Brain pericyte (primary cell): ENCODE measurements at places on chromosomes 1 and 21.
A peak's percentile ranks its signal among the peaks of the same experiment; 100 is the strongest.

- DNase-seq: no peak
Measured at GRCh38 chr1:46686255-46686654, 14.6 kb downstream of the TEX38 start.

GRCh38 chr1:240312872-240313271 lies 221.2 kb downstream of the FMN2 start:
- no peak for DNase-seq

- DNase-seq: no peak
Measured at GRCh38 chr1:23567996-23568607, 8.8 kb upstream of the ID3 start.

GRCh38 chr1:241048622-241049021 lies 308.4 kb downstream of the RGS7 start:
- DNase-seq: no peak

DNA sequence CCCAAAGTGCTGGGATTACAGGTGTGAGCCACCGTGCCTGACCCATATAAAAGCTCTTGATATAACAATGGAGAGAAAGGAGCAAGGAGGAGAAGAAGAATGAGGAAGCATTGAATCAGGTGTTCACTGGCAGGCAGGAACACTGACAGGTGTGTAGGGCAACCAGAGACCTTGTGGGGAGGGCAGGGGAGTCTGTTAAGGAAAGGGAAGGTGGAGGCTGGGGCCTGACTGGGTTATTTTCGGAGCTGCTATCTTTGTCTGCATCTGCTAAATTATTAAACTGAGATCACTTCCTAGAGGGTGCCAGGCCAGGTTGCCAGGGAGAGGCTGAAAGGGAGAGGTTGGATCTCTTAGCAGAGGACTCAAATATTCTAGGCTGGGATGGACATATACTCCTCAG lies 6.8 kb upstream of the TRNP1 start:
- DNase-seq: no peak

DNA sequence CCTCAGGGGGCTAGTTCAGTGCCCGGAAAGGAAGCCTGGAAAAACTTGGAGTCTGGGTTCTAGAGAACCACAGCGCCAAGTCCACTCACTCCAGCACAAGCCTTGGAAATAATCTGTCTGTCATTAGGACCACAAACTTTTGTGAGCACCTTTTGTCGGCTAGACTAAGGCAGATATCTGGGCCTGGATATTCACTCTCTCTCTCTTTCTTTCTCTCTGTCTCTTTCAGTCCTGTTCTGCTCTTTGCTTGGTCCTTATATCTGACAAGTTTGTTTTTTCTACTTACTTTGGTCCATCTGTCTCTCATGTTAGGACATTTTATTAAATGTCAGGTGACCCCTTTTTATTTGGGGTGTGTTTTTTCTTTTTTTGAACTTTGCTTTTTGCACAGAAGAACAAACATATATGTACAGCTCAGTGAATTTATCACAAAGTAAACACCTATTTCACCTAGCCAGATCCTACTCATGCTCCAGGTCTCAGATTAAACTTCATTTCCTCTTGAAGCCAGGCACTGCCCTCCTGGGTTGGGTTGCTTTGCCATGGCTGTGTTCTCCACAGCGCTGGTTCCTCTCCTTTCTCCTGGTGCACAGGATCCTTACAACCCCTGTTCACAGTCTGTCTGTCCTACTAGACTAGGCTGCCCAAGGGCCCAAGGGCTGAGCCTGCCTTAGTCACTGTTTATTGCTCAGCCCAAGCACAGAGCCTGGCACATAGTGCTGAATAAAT lies 40.8 kb downstream of the TCEANC2 start:
- DNase-seq: no peak

GRCh38 chr1:173049322-173049633 lies 1.5 kb downstream of the TNFSF18 start:
- no peak for DNase-seq

DNA sequence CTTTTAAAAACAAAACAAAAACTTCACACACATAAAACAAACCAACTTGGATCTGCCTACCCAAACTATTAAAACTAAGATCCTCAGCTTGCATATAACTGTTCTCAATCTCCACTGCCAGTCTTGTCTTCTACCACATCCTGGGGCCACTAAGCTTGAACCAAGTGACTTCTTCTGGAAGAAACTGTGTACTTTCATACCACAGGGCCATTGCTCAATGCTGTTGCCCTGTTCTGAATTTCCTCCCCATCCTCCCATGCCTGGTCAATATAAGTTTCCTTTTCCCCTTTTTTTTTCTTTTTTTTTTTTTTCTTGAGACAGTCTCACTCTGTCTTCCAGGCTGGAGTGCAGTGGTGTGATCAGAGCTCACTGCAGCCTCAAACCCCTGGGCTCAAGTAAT lies 109.9 kb downstream of the KIAA0319L start:
- no peak for DNase-seq

- no peak for DNase-seq
Measured at GRCh38 chr1:26838474-26839338, 12.2 kb downstream of the ZDHHC18 start.

DNA sequence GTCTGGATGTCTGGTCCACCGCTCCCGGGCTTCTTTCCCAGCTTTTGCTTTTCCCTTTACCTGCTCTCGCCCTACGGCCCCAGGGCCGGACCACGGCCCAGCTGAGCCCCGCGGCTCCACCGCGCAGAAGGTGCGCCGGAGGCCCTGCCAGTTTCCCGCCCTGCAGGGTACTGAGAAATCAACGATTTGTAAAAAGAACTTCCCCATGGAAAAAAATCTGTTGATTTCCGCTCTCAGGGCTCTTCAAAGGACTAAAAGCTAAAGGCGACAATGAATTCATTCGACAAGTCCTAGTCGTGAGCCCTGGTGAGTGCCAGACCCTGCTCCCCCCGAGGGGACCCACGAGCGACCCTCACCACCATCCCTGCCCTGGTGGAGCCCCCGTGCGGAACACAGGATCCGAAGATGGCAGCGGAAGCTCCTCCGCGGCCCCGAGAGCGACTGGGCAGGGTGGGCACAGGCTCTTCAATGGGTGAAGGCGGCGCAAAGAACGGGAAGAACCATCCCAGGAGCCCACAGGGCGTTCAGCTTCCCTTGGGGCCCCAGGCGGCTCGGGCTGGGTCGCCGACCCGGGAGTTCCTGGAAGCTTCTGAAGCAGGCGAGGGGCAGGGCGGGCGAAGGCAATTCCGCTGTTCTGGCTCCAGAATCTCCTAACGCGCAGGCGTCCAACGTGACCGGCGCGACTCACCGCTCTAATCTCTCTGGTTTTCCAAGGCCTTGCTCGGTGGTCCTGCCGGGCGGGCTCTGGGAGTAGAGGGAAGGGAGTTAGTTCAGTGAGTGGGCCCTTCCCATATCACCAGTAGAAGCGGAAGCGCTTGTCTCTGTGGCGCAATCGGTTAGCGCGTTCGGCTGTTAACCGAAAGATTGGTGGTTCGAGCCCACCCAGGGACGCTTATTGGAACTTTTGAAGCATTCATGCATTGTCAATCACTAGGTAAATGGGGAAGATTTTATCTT lies 6.6 kb upstream of the RNU1-2 start:
- DNase-seq: no peak

DNA sequence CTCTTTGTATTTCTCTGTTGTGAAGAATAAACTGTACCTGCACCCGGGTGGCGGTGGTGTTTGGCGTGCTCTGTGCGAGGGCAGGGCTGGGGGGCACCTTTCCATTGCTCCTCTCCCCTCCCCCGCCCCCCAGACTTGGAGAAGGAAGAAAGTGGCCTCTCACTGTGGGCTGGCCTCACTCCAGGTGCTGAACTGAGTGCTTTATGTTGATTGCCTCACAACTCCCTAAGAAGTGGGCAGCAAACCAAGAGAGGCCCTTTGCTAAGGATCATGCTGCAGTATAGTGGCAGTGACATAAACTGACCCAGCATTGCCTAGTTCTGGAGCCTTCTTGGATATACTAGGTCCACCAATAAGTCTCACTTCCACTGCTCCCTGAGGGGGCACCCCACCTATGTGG lies 20.2 kb downstream of the A3GALT2 start:
- no peak for DNase-seq

DNA sequence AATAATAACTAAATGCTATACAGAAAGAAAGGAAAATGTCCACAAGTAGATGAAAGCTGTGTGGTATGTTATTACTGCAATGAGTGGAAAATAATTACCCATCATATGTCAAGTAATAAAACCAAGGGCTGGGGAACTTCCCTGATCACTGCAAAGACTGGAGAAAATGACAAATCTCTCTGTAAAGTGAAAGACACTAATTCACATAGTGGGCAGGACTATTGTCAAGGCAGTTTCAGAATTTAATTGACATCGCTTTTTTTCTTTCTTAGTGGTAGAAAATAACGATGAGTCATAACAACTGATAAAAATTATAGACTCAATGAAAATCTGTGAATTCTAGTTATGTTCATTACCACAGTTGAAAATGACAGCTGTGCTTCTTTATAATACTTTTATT lies 153.7 kb upstream of the ST6GALNAC5 start:
- no peak for DNase-seq

DNA sequence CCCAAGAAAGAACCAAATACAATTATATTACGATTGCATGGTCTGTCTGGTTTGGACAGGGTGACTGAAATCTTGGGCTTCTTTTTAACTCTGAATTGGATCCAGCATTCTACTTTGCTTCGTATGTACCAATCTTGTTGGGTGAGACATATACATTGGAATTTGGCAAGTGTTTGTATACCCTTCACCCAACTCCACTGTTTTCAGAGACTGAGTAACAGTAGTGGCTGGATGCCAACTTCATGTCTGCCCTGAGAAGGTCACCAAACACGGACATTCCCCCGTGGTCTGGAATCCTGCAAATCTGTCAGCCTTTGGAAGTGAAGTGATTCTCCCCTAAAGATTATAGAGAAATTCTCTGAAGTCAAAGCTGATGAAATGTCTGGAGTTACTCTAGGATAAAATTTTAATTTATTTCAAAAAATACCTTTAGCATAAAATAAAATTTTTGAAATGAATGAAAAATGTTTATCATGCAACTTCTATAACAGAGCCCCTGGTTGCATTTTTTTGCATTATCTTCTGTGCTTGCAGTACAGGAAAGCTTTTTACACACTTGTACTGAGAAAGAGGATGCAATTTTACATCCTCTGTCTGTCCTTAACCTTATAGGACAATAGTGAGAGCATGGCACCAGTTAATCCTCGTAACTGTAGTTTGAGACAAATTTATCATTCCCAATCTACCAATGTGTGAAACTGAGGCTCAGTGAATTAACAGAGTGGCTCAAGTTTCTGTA lies 201.8 kb downstream of the DISC1 start:
- DNase-seq: peak; percentile 64

DNA sequence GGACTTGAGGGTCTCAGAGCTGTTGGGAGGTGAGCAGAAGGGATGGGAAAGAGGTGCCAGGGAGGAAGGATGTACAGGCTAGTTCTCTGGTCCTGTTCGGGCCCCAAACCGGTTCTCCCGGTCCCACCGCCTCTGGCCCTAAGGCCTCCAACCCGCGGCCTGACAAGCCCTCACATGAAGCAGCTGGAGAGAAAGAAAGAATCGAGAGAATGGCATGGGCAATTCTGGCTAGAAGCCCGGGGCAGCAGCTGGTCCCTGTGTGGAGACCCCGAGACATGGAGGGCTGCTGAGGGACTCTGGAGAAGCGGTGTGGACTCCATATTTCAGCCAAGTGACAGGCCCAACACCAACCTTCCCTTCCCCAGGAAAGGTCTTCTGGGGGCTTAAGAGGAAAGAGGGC lies 730 bp downstream of the CDC42SE1 start:
- no peak for DNase-seq

DNA sequence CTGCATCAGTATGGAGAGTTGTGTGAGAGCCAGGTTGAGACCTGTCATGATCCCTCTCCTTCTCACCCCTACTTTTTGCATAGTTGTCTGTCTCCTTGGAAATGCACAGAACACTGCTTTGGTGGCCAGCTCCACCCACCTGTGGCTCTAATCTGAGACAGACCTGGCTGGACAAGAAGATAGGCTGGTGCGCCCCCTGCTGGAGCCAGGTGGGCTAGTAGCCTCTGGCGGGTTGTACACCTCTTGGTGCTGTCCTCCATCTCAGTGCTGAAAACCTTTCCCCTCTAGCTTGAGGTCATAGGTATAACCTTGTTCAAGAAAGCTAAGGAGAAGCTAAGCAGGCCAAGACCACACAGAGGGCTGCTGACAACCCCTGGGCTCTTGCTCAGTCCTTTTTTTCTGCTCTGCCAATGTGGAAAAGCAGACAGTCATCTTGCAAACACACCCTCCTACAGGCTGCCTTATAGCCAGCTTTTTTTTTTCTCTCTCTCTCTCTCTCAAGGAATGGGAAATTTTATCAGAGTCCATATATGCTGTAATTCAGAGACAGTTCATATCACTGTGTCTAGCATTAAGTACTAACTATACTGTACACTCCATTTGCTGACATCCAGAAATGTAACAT lies 58.8 kb upstream of the SPATA6 start:
- DNase-seq: no peak

DNA sequence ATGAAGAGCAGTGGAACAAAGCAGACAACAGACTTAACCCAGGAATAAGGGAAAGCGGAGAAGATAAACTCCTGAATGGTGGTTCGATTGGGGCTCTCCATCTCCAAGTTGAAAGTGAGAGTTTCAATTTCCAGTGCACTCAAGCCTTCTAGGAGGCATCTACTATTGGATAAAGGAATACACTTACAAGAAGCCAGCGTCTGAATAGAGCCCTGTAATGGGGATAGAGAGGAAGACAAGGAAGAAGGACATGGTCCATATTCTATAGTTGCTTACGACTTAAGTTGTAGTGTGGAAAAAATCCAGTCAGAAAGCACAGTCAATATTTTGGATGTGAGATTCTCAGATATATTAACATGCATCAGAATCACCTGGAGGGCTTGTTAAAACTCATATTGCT lies at the start of gene OR6K2:
Gene OR6K2, minus strand, starts transcription at position 101 of the 400 bp plus-strand sequence. Its CDS starts 0 bp downstream, at position 101.
- no peak for DNase-seq

DNA sequence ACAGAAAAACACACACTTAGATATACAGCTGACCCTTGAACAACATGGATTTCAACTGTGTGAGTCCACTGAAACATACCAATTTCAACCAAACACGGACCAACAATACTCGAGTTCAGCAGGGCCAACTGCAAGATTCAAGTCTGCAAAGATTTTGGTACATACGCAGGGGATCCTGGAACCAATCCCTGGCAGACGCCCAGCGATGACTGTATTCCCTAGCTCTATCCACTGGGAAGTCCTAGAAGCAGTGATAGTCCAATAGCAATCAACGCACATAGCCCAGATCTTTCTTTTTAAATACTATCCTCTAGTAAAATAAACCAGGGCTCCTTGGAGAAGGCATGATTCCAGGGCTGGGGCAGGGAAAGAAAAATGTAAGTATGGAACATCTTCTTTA lies 9.0 kb downstream of the DDX59 start:
- DNase-seq: no peak

- no peak for DNase-seq
Measured at GRCh38 chr1:200774735-200775444, 36.2 kb downstream of the CAMSAP2 start.

- DNase-seq: no peak
Measured at GRCh38 chr1:23558140-23558871, 995 bp downstream of the ID3 start.

DNA sequence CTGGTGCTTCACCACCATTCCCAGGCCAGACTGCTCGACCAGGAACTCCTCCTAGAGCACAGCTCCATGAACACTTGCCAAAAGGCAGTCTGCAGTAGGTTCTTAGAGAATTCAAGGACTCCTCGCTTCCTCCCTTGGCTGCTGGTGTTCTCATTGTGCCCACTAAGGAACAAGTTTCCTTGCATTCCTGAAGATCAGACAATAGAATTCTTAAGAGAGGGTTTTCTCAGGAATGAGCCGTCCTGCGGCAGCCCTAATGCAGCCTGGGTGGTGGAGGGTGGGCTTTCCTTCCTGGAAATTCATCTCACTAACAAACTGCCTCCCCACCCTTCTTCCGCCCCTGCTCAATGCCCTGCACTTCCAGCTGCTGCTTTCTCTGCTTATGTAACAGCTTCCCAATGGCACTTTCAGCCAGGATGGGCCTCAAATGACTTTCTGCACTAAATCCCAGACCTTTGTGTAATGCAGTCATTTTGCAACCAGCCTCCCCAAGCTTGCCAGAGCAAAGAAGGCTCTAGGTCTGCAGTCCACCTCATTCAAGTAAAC lies 287.9 kb downstream of the PLPP3 start:
- DNase-seq: no peak
